ENCODE measurements at places on chromosomes 6 and 20. TPM values are rescaled to one million over a fixed set of nuclear protein-coding genes. Genes with fewer than 3 reads are reported as not detected.

PRRT1 gene
- 2.6 TPM for total RNA-seq

GRCh38 chr6:133774356-133774755, 114.6 kb upstream of the TCF21 start:
- DNase-seq: no peak

SLC17A2 gene
- not detected for total RNA-seq

DNA sequence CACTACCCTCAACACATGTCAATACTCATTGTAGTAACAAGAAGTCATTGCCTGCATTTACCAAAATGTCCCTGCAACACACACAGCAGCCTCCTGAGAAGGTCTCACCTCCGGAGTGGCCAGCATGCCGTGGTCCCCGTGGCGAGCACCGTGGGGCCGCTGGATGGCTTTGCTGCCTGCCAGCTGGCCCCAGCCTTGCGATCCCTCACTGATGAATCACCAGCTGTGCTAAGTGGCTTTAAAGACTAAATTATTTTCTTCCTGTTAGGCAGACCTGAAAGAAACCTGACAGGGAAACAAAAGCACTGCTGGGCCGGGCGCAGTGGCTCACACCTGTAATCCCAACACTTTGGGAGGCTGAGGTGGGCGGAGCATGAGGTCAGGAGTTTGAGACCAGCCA, 306.7 kb downstream of the CDH4 start:
- DNase-seq: no peak

DNA sequence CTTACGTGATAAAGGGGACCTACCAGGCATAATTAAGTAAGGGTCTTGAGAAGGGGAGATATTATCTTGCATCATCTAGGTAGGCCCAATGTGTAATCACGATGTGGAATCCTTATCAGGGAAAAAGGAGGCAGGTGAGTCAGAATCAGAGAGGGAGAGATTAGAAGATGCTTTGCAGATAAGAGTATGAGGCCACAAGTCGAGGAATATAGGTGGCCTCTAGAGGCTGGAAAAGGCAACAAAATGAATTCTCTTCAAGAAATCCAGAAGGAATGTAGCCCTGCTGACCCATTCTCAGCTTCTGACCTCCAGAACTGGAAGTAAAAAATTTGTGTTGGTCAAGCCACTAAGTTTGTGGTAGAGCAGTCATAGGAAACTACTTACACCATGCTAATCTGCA, 11.0 kb upstream of the ENPP4 start:
- DNase-seq: no peak

DNA sequence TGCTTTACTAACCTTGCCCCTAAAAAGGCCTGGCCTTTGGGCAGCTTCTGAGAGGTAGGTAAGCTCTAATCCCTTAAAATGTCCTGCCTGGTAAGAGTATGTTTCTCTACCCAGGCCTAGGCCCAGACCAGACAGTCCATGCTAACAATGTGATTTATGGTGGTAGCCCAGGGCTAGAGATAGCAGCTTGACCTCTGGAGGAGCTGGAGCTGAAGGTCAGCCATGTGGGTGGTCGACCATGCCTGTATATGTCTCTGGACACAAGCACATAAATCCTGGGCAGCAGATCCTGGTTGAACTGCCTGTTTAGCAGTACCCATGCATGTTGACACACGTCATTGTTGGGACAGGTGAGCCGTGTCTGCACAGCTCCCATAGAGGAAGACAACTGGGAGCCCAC, 62.1 kb upstream of the PHACTR1 start:
- DNase-seq: no peak

DNA sequence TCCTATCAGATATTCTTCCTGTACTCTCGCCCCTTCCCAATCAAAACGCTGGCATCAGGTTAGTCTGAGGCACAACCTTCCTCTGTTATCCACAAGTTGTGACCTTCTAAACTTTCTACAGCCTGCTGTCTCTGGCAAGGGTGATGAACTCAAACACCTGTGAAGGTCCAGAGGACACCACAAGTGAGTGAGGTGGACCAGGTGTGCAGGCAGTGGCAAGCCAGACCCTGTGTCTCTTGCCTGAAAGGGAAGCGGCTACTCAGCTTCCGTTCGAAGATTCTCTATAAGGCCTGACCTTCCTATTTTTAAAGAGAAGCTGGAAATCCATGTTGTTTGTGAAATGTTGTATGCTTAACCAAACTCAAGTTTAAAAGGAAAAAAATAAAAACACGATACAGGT, 36.8 kb downstream of the GCM1 start:
- no peak for DNase-seq

TINAG gene
- not detected for total RNA-seq

IL17A gene
- not detected for total RNA-seq

DNA sequence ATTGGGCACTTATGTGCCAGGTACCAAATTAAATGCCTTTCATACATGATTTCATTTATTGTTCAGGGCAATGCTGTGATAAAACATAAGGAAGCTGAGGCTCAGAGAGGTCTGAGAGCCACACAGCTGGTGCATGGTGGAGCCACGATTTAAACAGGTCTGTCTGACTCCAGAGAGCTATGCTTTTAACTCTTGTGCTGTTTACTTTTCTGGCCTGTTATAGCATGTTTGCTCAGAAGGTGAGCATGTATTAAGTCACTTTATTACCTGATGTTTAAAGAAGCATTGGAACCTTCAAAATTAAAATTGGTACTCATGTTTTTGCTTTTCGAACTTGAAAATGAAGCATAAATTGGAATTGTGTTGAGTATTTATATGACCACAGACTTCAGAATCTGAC, 26.8 kb downstream of the MCM8 start:
- no peak for DNase-seq

Measured in CD4-positive, alpha-beta T cell (primary cell).